Progenitor cell of endocrine pancreas (in vitro differentiated cells): ENCODE measurements at places on chromosomes 4 and X. TPM values are rescaled to one million over a fixed set of nuclear protein-coding genes. Genes with fewer than 3 reads are reported as not detected.

TLR1 gene
- 3.0 and 3.1 TPM in 2 replicates for total RNA-seq

DLG3 gene
- total RNA-seq: 103 and 107 TPM in 2 replicates

VCX3A gene
- total RNA-seq: 0.29 and 0.51 TPM in 2 replicates

KLKB1 gene
- total RNA-seq: not detected in 2 replicates

HMX1 gene
- 0.65 and 0.87 TPM in 2 replicates for total RNA-seq

SLIT2 gene
- 11.6 and 13.1 TPM in 2 replicates for total RNA-seq

PCGF3 gene
- total RNA-seq: 79.8 and 87.9 TPM in 2 replicates

UGT2B17 gene
- not detected in 2 replicates for total RNA-seq

- DNase-seq: no peak
Observed at GRCh38 chrX:123959281-123960063, 2.0 kb upstream of the STAG2 start.

DNA sequence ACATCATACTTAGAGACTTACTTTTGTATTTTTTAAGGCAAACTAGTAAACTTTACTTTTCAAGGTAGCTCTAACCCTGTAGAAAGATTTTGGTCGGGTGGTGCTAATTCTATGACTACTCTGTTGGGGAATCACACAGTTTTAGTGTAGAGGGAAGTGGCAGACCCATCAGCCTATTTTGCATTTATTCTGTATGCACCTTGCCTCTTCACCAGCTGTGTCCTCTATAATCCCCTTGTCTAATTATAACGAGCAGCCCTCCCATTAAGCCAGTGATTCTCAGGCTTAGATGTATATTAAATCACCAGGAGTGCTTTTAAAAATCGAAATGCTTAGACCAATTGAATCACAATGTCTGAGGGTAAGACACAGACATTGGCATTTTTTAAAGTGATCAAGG is 78.1 kb downstream of the GALNT7 start:
- no peak for DNase-seq

DNA sequence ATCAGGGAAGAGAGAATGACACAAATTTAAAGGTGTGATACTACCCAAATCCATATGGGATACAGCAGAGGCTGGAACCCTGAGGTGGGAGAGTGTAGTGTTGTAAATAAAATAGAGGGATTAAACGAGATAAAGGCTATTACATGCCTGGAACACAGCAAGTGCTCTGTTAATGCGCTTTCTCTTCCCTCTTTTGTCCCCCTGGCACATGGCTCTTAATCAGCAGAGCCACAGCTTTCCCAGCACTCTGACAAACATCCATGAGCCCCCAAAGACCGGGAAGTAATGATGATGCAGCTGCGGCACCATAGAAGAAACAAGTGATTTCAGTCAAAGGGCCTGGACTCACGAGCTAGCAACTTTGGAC is 85.9 kb downstream of the RASL11B start:
- no peak for DNase-seq

- no peak for DNase-seq
Observed at GRCh38 chrX:47482065-47482511, 934 bp downstream of the ZNF41 start.

DNA sequence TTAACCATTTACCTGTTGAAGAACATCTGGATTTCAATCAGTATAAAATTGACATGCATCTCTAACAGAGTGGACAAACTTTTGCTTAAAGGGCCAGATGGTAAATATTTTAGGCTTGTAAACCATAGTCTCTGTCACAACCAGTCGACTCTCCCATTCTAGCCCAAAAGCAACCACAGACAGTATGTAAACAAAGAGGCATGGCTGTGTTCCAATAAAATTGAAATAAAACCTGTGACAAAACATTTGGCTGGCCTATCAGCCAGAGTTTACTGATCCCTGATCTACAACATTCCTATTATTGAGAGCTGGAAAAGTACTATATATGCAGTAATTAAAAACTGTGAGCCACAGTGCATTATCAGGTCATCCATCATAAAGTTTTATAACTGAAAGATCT is 3.2 kb downstream of the CENPC start:
- DNase-seq: no peak

DNA sequence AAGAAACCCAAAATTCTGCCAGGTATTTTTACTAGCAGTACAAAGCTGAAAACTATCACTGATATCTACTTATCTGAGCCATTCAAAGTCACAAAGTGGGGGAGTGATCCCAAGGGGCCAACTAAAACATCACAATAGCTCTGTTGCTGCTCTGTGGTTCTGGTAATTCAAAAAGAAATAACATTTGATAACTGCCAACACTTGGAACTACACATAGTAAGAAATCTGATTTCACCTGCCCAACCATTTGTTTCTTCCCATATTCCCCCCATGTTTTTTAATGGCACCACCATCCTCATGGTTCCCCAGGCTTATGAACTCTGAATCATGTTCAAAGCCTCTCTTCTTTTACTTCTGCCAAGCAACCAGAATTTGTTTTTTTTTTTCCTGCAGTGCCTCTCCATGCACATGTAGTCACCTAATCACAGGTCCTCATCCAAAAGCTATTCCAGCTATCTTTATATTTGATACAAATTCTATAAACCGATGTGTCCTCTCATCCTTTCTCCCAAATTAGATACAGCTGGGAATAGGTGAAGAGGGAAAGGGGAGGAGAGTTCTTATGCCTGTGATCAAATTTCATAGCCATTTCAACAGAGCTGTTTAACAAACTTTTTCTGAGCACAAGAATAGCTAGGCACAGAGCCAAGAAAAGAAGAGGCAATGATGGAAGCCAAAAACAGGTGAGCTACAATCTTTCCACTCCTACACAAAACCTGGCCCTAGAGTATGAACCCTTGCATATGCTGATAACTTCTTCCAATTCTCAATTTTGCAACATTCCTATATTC is 7.7 kb downstream of the AMMECR1 start:
- DNase-seq: no peak

GRCh38 chrX:142036116-142036515 is 132.4 kb downstream of the MAGEC1 start:
- no peak for DNase-seq

- DNase-seq: no peak
Observed at GRCh38 chr4:153706519-153706918, 22.4 kb downstream of the TLR2 start.

GRCh38 chr4:173433447-173433846 is 34.5 kb upstream of the SCRG1 start:
- no peak for DNase-seq

DNA sequence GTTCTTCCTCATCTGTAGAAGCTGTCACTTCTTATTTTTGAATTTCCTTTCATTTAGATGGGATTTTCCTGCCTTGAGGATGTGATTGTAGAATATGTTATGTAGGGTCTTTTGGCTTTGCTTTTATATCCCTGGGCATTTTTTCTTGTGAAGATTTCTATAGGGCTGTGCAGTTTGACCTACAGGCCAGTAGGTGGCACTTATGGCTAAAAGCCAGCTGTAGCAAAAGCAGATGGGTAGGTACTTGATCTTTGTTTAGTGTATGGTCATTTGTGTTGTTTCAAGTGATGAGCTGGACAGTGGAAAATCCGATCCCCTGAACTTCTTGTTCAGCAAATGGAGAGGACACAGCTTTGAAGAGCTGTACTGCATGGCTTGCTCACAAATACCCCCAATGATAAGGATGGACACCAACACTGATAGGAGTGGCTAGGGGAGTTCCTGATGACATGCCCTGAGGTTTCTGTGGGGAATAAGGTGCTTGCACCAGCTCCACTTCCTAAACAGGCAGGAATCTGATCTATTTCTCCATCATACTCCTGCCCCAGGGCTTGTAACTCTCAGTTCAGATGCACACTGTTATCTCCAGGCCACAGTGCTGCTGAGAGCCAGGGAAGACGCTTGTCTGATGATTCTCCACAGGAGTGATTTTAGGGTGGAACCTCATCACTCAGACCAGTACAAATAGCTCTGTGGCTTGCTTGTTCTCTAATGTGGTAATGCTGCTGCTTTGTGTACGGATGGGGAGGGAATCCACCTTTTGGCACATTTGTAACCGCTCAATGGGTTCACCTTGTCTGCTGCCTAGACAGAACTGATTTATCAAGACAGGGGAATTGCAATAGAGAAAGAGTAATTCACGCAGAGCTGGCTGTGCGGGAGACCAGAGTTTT is 417.1 kb upstream of the MAGEB16 start:
- DNase-seq: no peak

- DNase-seq: no peak
Observed at GRCh38 chrX:40539214-40540142, 41.3 kb upstream of the ATP6AP2 start.

DNA sequence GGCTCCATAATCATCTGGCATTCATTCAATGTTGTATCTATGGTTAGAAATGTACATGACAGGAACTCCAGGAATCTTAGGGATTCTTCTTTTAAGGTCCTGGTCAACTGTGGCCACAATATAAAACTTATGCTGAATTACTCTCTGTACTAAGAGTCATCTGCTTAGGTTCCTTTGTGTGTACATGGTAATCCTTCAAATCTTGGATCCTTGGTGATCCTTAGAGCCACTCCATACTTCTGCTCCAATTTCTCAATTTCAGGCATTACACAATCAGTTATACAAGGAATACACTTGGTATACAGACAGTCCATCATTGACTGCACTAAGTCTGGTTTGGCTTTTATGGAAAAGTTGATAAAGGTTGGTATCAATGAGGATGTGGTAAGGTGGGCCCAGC is 5.8 kb downstream of the SRD5A3 start:
- DNase-seq: no peak

- no peak for DNase-seq
Observed at GRCh38 chr4:27057053-27057452, 196.4 kb downstream of the STIM2 start.

DNA sequence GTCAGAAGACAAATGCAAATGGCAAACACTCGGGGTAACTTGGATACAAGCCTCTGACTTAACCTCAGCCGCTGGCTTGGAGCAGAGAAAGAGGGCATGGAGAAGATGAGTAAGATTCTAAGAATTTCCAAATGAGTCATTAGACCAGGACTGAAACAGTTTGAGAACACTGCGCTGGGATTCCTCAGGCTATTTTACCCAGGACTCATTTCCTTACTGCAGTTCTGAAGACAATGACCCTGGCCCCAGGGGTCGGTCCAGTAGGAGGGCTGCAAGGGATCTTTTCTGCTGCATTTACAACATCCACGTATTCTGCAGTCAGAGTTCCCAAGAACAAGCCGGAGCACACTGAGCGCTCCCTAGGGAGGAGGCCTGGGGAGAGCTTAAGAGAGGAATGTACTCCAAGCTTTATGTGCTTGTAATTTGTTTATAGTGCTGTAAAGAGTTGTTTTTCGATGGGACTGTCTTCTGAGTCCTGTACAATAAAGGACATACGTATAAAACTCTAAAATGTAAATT is 27.3 kb upstream of the SORBS2 start:
- no peak for DNase-seq

- no peak for DNase-seq
Observed at GRCh38 chrX:135923353-135923752, 29.8 kb downstream of the SAGE1 start.
